ENCODE measurements at places on chromosomes 1 and 21. TPM values are rescaled to one million over a fixed set of nuclear protein-coding genes. Genes with fewer than 3 reads are reported as not detected.

DNA sequence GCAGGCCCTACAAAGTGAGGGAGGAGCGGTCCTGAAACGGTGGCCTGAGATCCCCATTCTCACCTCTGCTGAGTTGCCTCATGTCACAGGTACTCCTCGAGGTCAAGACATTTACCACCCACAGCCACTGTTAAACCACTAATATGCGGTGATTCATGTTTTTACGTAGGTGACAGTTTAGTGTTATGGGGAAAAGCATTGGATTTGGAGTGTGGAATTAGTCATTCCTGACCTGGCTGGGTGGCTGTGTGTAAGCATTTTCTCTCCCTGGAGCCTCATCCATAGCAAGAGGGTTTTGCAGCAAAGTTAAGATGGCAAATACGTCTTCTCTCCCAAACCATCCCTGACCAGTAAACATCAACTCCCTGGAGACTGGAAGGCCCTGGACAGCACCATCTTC, 57.8 kb upstream of the KCNJ6 start:
- no peak for DNase-seq

DNA sequence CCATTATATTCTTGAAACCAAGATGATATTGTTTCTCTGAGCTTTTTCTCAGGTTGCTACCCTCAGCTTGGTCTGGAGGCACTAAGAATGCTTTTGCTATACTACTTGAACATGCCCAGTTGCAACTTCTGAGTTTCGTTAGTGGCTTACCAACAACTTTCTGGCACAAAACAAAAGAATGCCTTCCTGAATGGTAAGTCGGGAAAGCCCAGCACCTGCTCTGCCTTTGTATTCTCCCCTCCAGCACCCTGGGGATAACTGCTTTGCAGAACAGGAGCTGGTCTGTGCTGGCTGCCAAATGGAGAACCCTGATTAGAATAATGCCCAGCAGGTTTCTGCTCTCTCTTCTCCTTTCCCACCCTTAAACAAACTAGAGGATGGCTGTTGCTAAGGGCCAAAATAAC, 149.3 kb downstream of the TGFB2 start:
- no peak for DNase-seq

The FCRL6 gene
- total RNA-seq: 0.57 TPM

DNA sequence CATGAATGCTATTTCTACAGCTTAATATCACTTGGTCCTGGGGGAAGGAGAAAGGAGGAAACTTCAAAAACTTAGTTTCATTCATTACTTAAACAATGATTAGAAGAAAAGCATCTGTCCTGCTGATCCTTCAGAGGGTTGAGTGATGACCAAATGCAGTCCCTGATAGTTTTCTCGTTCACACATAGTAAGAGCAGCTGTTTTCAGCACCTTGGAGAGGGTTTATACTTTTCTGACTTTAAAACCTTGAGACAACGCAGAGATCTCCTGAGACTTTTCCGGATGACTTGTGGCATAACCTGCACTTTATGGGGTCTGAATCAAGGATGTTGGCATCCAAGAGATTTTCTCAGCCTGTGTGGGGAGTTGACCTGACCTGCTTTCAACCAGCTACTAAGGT, 94.0 kb upstream of the KCND3 start:
- no peak for DNase-seq

The FCGR3A gene
- 31.4 TPM for total RNA-seq

DNA sequence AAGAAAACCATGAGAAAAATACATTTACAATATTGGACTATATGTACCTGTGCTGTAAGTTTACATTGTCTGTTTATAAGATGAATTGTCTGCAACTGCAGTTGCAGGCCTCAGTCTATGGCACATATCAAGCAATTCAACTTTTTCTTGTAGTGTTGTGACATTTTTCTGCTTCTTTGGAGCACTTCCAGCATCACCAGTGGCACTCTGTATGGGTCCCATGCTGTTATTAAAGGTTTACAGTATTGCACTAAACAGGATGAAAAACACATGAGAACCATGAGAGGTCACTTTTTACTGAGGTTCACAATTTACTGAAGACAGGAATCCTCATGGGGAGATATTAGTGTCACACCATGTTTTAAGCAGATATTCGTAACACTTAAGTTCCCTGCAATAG, 118.6 kb downstream of the GRIK1 start:
- DNase-seq: no peak

The COL24A1 gene
- 1.6 TPM for total RNA-seq

The CHI3L2 gene
- total RNA-seq: 7.5 TPM

The CLCNKB gene
- 2.2 TPM for total RNA-seq

The ZNF695 gene
- not detected for total RNA-seq

- DNase-seq: no peak
These were observed 24.3 kb downstream of the H3-3A start for GRCh38 chr1:226086776-226087175.

The DNAJC28 gene
- total RNA-seq: 7.6 TPM

The CELA2B gene
- not detected for total RNA-seq

DNA sequence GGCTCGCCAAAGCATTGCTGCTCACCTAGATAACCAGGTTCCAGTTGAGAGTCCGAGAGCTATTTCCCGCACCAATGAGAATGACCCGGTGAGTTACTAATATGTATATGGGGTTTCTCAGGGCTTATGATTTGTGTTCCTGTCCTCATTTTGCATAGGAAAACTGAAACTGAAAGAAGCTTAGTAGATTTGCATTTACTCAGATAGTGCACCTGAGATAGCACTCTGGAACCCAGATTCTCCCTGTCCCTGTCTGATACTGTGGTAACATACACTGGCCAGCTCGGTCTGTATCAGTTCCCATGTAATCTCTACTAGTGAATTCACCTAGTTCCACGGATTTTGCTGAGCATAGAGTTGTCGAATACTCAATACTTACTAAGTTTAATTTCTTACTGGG, 28.1 kb downstream of the DAP3 start:
- DNase-seq: no peak

- DNase-seq: no peak
These were observed 141.7 kb upstream of the NRIP1 start for GRCh38 chr21:15206514-15206913.

GRCh38 chr1:10288029-10288615, 77.8 kb downstream of the KIF1B start:
- DNase-seq: no peak

GRCh38 chr1:89659322-89660081, 26.6 kb downstream of the LRRC8C start:
- DNase-seq: no peak

GRCh38 chr1:55773211-55773940, 558.2 kb upstream of the USP24 start:
- DNase-seq: no peak

DNA sequence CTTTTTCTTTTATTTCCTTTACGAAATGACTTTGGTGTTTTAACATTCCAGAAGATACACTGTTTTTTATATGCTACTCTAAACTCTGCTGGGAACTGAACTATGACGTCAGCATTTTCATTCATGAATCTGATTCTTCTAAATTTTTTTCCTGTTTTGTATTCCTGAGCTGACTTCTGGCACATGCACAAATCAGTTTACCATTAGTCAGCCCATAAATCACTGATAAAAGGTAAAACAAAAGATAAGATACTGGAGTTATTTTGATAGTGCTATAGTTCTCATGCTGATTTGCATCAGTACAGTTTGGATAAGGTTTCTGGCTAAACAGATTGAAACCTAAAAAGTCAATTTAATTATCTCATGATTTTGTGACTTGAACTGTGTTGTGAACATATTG, 10.4 kb downstream of the CAMTA1 start:
- DNase-seq: no peak

DNA sequence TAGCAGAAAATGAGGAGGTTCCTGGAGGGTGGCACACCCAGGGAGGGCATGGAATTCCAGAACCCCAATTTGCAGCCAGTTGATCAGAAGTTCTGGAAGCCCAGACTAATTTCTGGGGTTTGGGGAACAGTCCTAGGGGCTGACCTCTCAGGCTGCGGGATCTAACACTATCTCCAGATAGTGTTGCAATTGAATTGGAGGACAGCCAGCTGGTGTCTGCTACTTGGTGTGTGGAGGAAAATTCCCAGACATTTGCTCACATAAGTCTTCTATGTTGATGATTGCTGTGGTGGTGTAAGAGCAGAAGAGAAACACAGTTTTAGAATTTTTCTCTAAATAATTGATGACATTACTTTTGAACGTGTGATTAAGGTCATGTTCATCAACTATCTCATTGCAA, 154.3 kb upstream of the RNPC3 start:
- DNase-seq: no peak

DNA sequence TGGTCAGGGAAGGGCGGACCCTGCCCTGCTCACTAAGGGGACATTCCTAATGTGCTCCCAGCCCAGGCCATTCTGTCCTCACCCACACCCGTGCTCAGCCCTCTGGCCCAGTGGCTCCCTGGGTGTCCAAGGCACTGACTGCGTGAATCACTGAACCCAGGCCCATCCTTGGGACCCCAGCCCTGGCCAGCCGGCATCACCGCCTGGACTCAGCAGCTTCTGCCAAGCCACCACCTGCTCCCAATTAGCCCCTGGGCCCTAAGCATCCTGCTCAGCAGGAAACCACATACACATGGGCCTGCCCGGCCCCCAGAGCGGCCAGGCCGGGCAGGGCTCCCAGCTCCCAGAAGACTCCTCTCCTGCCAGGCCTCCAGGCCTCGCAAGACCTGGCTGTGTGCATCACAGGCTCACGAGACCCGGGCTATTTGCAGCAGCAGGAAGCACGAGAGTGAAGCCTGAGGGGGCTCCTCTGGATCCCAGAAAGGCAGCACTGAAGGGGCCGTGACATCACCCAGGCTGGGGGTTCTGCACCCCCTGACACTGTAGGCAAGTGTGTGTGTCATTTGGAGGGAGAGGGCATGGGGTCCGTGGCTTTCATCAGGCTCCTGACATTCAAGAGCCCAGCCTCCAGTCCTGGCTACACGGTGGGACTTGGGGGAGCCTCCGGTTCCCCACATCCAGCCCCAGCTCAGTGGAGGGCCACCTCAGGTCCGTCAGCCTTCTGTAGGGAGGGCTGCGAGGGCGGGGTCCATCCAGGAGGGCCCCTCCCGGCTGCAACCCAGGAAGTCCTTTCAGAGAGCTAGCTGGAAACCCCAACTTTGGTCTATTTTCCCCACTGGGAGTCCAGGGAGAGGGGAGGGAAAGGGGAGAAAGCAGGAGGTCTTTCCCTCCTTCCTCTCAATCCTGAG, 1.6 kb downstream of the MFAP2 start:
- DNase-seq: no peak

The C1orf232 gene
- not detected for total RNA-seq

- DNase-seq: no peak
These were observed 391 bp upstream of the KIAA1614 start for GRCh38 chr1:180912211-180912800.

GRCh38 chr1:221076391-221076811, 197.2 kb downstream of the HLX start:
- no peak for DNase-seq

- DNase-seq: no peak
These were observed 47.3 kb downstream of the SELENOF start for GRCh38 chr1:86866665-86867064.

GRCh38 chr1:20663365-20663764, 2.2 kb upstream of the DDOST start:
- DNase-seq: no peak
